Heart right ventricle (tissue), 16 donors: ENCODE measurements at places on chromosomes 7 and 10.
A peak's percentile ranks its signal among the peaks of the same experiment; 100 is the strongest.

- no peak for DNase-seq
Measured at GRCh38 chr7:22732556-22733126, 5.6 kb downstream of the IL6 start.

DNA sequence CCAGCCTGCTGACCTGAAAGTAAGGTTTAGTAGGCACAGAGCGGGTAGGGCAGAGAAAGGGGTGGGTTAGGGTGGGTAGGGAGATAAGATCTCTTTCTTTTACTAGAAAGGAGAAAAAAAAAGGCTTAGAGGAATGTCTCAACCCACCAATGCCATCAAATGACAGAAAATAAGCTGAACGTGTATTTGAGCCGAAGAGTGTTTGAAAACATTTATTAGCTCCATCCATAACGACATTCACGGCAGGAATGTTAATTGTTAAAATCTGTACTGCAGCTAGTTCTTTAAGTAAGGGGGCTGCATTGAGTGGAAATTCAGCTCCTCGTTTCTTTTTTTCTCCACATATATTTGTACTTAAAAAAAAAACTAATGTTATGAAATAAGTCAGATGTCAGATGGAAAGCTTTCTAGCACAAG is 63.7 kb upstream of the ARID5B start:
- DNase-seq = no peak

DNA sequence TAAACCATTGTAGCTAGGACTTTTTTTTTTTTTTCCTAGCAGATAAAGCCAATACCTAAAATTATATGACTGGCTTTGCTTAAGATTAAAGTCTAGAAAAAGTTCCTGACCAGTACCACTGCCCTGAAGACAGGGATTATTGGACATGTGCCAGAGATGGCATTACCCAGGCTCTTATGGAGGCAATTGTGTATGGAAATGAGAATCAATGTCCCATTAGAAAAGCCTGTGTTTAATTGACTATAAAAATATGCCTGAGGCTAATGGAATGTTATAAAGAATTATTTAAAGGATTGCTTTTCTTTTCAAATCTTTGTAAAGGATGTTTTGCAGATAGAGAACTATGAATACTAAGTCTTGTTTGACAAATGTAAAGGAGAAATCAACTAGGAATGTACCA is 196.7 kb downstream of the ANK3 start:
- DNase-seq = no peak

GRCh38 chr7:134966691-134967090 is 19.6 kb upstream of the AGBL3 start:
- no peak for DNase-seq

DNA sequence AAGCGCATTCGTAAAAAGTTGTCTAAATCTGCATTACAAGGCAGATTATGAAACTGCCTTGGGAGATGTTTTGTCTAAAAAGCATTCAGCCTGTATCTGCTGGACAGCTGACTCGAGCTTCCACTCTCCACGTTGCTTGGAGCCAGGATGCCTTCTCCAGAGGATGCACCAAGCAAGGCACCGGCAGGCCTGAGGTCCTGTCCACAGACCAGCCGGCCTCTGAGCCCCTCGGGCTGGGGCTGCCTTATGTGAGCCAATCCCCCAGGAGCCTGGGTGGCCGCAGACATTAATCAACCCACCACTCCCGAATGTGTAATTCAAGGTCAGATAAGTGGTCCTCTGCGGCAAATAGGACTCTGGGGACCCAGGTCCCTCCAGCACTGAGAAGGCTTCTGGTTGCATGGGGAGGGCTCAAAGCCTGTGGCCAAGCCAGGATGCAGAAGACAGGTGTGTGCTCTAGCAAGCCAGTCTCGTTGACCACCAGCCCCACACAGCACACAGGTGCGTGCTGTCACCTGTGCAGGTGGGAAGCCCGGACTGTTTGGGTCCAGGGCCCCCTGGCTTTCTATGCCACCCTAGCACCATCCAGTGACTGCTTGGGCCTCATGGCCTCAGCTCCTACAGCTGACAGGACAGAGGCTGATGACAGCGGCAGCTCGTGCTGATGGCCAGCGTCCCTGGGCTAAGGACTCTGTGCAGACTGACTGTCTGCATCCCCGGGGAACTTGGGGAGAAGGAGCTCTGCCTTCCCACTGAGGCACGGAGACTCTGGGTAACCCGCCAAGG is 4.8 kb upstream of the RET start:
- DNase-seq = no peak

GRCh38 chr10:43304687-43305333 is 37.9 kb upstream of the RASGEF1A start:
- peak; percentile 75 for DNase-seq

- peak; percentile 23 for DNase-seq
Measured at GRCh38 chr7:11831736-11832495, at the start of gene THSD7A. TSS of gene THSD7A (minus strand) at chr7:11832198. CDS start at chr7:11831946, 252 bp downstream.

GRCh38 chr7:132347858-132348257 is 228.4 kb downstream of the PLXNA4 start:
- no peak for DNase-seq

- DNase-seq = no peak
Measured at GRCh38 chr7:1933066-1933750, 263.1 kb downstream of the ELFN1 start.

DNA sequence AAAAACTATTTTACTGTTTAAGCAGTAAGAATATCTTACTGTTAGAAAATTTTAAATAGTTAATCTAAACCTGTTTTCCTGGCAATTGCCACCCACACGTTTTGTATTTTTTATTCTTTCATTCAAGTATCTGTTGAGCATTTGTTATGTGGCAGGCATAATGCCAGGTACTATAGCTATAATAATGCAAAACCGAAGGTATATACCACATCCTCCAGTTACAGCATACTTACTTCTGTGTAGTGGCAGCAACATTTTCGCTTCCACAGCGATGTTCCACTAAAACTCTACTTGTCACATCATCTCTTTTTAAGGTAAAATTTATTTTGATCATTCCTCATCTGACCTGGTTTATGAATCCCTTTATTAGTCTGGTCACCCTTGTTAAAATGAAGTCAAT is 30.0 kb downstream of the WASL start:
- no peak for DNase-seq

GRCh38 chr10:78916227-78916626 is 152.5 kb upstream of the ZMIZ1 start:
- no peak for DNase-seq

DNA sequence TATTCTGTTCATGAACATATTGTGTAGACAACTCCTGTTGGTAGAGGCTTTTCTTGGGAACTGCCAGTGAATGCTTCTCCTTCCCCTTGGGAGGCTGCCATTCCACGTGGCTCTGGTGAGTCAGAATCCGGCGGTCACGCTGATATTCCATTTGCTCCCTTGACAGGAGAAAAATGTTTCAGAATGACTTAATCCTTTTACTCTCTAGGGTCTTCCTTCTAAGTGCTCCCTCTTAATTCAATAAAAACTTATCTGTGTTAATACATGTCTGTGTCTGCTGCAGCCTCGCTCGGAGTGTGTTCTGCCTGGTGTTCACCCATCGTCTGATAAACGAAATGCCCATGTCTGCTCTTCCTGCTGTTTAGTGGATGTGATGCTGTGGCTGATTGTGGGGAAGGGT is 278.6 kb downstream of the ARHGAP12 start:
- DNase-seq = peak; percentile 90

- DNase-seq = no peak
Measured at GRCh38 chr7:25262586-25262985, 34.3 kb upstream of the NPVF start.

DNA sequence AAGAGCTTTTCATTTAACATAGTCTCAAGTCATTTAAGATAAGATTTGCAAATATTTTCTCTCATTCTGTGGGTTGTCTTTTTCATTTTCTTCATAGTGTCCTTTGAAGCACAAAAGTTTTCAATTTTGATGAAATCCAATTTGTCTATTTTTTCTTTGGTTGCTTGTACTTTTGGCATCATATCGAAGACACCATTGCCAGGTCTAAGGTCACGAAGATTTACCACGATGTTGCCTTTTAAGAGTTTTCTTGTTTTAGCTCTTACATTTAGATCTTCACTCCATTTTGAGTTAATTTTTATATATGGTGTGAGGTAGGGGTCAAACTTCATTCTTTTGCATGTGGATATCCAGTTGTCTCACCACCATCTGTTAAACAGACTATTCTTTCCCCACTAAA is 34.7 kb downstream of the TMEM270 start:
- DNase-seq = no peak

DNA sequence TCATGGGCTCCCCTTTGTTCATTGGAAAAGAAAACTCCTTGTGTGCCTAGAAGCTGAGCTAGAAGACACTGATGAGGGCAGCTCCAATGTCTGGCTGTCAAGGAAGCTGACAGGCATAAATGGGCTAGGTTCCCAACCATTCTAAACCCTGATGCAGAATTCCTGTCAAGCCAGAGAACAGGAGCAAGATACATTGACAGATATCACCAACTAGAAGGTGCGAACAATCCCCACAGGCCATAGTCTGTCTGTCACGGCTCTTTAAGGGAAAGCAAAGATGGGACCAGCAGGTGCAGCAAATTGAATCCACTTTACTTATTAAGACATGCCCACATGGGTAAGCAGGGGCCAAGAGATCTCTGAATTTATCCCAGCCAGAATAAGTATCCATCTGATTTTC is 617.9 kb upstream of the POT1 start:
- DNase-seq = no peak

DNA sequence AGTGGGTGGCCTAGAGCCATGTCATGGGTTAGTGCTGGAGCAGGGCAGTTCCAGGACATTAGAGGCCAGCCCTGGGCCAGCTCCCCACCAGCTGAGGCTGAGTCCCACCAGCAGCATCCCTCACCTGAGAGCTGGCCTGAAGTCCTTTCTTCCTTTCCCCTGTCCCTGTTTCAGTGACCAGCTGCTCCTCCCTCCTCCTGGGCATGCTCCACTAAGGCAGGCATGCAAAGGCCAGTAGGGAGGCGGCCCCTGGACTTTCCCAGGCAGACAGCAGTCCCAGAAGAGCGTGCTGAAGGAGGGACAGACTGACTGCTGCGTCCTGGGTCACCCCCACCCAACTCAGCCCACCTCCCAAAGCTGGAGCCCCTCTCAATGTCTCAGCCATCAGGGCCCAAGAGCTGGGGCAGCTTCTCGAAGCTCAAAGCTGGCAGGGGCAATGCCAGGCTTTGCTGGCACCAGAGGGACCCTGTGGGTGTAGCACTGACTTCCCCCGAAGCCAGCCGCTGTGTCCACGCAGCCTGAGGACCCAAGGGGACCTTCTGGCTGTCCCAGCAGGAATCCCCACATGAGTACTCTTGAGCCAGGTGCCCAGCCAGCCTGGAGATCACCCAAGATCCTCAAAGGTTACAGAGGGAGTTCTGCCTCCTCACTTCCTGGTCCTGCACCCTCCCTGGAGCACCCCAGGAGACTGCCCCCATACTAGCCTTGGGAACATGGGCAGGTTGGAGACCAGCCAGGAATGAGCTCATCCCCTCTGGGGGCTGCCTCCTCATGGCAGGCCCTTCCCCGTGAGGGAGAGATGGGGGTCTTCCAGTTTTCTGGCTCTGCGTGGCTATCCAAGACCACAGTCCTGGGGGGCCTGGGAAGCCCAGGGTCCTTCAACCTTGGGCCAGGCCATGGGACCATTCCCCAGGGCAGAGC is 35.2 kb upstream of the RET start:
- no peak for DNase-seq

GRCh38 chr10:127890832-127891334 is 1.9 kb downstream of the CLRN3 start:
- no peak for DNase-seq

DNA sequence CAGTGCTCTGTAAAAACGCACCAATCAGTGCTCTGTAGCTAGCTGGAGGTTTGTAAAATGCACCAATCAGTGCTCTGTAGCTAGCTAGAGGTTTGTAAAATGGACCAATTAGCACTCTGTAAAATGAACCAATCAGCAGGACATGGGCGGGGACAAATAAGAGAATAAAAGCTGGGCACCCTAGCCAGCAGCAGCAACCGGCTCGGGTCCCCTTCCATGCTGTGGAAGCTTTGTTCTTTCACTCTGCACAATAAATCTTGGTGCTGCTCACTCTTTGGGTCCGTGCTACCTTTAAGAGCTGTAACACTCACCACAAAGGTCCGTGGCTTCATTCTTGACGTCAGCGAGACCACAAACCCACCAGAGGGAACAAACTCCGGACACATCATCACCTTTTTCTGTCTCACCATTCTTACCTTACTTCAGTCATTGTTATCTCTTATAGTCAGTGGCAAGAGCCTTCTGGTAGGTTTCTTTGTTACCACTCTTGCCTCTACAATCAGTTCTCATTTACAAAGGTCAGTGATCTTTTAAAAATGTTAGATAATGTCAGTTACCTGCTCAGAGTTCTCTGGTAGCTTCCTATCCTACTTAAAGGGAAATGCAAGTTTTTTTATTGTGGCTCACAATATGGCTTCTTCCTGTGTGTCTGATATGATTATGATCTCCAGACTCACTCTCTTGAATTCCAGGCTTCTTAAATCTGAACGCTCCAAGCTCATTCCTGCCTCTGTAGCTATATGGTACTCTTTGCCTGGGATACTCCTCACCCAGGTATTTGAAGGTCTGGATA is 4.5 kb downstream of the STAM start:
- no peak for DNase-seq

DNA sequence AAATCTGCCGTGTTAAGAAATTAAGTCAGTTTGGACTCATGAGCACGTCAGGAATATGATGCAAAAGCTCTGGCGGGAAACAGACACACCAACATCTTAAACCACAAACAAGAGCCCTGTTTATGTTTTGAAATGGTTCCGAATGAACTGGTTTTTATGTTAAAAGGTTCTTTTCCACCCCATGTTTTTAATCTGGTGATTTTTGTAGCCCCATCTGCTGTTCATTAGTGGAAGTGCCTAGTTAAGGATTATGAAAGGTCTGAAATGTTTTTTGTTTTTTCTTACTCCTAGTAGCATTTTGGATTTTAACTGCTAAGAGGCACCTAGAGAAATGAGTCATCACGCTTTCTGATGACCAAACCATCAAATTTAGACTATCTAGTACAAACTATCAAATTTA is 404.1 kb upstream of the MKI67 start:
- DNase-seq = no peak

DNA sequence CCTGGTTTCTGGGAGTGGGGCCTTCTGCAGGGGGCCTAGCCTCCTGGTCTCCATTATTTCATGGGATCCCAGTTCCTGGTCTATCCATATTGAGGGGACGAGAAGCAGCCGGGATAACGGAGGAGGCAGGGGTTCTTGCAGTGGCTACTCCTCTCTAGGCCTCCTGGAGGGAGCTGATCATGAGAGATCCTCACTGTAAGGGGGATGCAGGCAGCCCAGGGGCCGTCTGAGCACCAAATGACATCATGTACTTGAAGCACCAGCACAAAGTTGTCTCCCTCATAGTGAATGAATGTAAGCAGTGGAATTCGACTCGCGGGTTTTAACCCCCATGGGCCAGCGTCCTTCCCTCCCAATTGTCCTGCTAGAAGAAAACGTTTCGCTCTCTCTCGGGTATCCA is 964 bp upstream of the ADCY1 start:
- no peak for DNase-seq

DNA sequence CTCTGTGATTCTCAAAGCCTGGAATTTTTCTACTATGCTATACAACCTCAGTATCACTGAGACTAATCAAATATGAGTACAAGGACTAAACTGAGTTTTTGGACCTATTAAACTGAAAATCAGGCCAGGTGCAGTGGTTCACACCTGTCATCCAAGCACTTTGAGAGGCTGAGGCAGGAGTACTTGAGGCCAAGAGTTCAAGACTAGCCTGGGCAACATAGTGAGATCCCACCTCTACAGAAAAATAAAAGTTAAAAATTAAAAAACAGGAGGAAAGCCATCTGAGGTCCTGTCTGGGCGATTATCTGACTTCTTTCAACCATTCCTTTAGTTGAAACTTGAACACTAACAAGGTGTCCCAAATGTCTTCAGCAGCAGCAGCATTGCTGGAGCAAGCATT is 7.0 kb downstream of the XRCC2 start:
- no peak for DNase-seq
